ENCODE measurements at places on chromosomes 2 and 18. TPM values are rescaled to one million over a fixed set of nuclear protein-coding genes. Genes with fewer than 3 reads are reported as not detected.

DNA sequence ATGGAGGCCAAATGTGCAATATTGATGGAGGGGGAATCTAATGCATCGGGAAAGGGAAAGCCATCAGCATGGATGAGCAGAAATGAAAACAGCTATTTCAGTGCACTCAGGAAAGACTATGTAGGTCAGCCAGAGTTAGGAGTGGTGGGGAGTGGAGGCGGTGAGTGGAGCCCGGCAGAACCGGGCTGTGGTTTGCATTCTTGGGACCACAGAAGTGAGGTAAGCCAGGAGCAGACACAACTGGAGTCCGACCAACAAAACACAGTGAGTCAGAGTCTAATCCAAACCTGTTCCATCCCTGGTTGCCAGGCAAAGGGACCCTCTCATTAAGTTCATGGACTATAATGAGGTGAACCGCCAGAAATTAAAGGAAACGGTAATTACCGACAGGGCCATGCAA is 61.1 kb upstream of the RAB12 start:
- no peak for DNase-seq

DNA sequence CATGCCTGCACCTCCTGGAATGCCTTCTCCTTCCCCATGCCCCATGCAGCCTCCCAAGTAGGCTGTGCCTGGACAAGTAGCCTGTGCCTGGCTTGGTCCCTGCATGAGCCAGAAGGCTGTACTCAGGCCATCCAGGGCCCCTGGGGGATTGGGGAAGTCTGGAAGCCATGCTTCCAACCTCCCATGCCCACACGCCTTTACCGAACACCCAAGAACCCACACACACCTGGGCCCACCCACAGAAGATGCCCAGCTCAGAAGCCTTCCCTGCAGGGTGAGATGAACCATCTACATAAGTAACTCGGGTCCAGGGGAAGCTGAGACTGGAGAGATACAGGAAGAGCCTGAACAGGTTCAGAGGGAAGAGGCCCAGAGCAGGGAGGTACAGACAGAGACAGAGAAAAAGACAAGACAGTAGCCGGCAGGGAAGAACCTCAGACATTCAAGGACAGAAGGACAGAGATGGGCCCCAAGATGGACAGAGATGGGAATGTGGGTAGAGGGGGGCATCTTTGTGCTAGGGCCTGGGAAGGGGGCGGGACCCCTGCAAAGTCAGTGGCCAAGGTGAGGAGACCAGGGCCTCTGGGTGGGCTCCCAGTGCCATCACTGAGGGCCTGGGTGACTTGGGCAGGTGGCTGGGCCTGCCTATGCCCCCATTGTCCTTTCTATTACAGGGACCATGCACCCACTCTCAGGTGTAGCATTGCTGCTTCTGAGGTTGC is 4.3 kb downstream of the BIN1 start:
- no peak for DNase-seq

DNA sequence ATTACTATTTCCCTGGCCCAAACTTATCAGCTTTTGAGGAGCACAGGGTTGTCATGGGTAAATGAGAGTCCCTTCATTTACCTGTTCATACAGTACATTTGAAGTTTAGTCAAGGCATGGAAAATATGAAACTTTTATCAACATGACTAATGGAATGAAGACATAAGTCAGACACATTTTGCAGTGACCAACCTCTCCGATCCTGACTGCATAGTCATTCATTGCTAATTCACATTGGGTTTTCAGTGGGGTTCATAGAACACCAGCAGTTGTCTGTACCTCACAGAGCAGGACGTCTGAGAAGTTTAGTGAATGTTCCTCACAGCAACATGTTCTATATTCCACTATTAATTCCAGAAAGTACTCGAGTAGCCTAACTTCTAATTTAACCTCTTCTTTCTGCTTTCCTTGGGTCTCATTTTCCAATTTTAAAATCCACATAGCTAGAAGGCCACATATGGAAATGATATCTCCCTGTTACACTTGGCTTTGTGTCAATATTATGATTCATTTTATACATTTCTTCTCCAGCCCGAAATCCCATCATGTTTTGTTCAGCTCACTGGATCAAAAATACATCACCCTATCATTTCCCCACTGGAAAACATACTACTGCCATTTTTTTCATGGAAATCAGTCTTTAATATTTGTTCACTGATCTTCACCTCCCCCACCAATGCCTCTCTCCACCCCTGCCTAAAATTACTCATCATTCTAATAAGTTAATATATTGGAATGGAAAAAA is 65.9 kb downstream of the CDH20 start:
- DNase-seq: no peak

The CMPK2 gene
- 4.3 TPM for polyA plus RNA-seq

The COLEC12 gene
- polyA plus RNA-seq: 27.9 TPM

The TWIST2 gene
- polyA plus RNA-seq: 3.1 TPM

Measured in right renal cortex interstitium (tissue), 3 donors.